ENCODE measurements at places on chromosomes 7 and 10. TPM values are rescaled to one million over a fixed set of nuclear protein-coding genes. Genes with fewer than 3 reads are reported as not detected.
A peak's percentile ranks its signal among the peaks of the same experiment; 100 is the strongest.

The SOSTDC1 gene
- total RNA-seq = not detected

The CUL1 gene
- total RNA-seq = 50.2 TPM

The SLC18A3 gene
- not detected for total RNA-seq

The ANKRD1 gene
- 43.7 TPM for total RNA-seq

The TMEM196 gene
- 3.6 TPM for total RNA-seq

The RHOBTB1 gene
- total RNA-seq = 14.3 TPM

The FAM237B gene
- not detected for total RNA-seq

The PGAM2 gene
- 1.6 TPM for total RNA-seq

The GIMAP8 gene
- total RNA-seq = 15.4 TPM

The ACADSB gene
- 18.1 TPM for total RNA-seq

The GTF2IRD1 gene
- 17.0 TPM for total RNA-seq

DNA sequence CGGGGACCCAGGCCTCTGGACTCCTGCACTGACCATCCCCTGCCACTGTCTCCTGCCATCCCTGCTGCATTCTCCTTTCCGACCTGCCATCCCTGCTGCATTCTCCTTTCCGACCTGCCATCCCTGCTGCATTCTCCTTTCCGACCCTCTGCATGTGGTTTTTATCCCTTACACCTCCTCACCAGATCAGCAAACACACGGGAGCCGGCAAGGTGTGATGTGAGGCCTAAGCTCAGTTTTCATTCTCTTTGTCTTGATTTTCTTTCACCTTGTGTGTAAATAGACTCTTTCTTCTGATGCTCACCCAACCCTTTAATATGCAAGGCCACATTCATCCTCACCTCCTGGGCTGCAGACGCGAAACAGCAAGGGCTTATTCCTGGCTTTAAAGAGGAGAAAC, 11.4 kb downstream of the PLXNA4 start:
- no peak for DNase-seq

DNA sequence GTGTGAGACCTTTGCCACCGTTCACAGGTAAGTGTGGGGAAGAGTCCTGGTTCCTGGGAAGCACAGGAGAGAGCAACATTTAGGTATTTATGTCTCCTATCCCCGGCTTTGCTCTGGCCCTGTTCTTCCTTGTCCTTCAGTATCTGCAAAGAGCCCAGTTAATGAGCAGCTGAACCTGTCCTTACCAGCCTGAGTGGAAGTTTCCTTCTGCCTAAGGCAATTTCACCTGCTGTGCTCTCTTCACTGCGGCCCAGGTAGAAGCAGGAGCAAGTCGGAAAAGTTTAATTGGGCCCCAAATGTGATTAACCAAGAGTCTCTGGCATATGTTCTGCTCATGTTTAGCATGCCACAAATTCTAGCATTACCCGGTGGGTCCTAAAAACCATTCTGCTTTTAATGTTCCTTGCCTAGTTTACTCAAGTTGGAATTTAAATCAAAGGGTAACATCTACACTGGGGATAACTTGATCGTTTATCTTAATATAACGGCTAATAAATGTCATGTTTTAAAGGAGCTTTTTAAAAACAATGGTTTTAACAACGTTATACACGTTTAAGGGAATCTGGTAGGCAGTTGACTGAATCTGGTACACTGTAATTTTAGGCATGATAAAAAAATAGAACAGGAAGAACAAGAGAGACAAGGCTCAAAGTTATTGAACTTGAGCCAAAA, 817.1 kb downstream of the TYW1 start:
- DNase-seq = no peak

- DNase-seq = no peak
These were observed 123.5 kb downstream of the GLCCI1 start for GRCh38 chr7:8092140-8092539.

DNA sequence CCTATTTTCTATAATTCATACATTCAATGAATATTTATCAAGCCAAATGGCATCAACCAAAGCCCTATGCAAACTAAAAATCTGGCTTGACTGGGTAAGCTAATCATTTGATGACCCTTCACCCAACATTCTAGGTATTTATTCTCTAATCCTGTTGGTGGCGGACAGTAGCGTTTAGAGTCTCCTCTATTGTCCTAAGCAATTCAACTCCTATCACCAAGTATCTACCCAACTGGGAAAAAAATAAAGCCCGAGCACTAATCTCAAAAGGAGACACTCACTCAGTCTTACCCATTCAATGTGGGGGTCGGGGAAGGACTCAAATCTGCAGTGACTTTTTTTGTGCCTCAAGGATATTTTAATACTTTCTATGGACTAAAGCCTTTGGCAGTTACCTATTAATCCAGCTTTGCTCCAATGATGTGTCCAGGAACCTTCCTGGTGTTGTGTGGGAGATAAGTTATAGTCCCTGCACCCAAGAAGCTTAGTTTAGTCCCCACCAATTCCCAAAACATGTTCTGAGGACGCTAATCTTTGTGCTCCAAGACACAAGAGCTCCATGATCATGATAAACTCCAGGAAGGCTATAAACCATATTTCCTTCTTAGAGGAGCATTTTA, 30.6 kb downstream of the DNMBP start:
- no peak for DNase-seq

DNA sequence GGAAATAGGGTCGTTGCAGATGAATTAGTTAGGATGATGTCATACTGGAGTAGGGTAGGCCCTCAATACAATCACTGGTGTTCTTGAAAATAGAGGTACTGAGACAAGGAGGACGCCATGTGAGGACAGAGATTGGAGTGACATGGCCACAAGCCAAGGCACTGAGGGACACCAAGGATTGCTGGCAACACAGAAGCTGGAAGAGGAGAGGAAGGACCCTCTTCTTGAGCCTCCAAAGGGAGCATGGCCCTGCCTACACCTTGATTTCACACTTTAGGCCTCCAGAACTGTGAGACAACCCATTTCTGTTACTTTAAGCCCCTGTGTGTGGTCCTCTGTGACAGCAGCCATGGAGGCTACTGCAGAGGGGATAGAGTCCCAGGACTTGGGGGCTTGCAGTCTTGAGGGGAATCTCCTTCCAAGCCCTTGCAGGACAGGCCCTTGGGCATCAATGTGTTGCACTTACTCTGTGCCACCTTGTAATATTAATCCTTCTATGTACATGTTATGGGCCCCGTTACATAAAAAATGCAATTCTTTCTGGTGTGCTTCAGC, 3.7 kb upstream of the AOC1 start:
- no peak for DNase-seq

DNA sequence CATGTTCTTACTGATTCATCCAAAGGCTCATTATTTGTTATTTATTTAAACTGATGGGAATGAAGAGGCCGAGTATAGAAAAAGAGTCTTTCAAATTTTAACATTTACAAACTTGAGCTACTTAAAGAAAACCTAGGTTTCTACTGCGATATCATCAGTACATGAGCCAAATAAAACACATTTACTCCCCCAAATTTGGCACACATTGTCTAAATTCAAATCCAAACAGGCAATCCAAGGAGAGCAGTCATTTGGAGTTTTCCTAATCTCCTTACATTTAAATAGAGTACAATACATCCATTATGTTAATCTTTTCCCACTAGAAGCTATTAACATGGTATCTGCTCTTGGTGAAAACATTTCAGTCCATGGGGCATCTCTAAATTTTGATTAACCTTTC, 2.2 kb downstream of the NMT2 start:
- DNase-seq = no peak

GRCh38 chr10:78865538-78865875, 203.3 kb upstream of the ZMIZ1 start:
- DNase-seq = no peak

GRCh38 chr10:6151087-6151977, 51.4 kb upstream of the PFKFB3 start:
- DNase-seq = peak; percentile 88

DNA sequence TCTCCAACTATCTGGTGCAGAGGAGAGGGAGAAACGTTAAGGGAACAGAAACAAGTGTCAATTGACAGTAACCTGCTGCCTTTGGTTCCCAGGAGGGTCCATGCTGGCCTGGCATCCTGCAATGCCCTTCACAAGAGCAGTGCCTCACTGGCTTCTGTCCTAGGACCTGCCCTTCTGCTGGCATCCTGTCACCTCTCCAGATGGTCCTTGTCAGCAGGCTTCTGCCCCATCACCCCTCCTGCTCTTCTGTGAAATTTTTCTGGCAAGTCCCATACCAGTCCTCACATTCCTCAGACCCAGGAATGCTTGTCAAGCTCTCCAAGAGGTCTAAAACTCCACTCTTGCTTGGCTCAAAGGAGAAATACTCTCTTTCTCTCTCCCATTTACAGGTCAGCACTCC, 34.2 kb downstream of the C10orf67 start:
- DNase-seq = no peak

GRCh38 chr7:76318488-76319353, 16.2 kb downstream of the HSPB1 start:
- DNase-seq = peak; percentile 94

- no peak for DNase-seq
These were observed 17.9 kb upstream of the DDX21 start for GRCh38 chr10:68938117-68938516.

- no peak for DNase-seq
These were observed 18.5 kb downstream of the ITGB1 start for GRCh38 chr10:32939296-32940111.

DNA sequence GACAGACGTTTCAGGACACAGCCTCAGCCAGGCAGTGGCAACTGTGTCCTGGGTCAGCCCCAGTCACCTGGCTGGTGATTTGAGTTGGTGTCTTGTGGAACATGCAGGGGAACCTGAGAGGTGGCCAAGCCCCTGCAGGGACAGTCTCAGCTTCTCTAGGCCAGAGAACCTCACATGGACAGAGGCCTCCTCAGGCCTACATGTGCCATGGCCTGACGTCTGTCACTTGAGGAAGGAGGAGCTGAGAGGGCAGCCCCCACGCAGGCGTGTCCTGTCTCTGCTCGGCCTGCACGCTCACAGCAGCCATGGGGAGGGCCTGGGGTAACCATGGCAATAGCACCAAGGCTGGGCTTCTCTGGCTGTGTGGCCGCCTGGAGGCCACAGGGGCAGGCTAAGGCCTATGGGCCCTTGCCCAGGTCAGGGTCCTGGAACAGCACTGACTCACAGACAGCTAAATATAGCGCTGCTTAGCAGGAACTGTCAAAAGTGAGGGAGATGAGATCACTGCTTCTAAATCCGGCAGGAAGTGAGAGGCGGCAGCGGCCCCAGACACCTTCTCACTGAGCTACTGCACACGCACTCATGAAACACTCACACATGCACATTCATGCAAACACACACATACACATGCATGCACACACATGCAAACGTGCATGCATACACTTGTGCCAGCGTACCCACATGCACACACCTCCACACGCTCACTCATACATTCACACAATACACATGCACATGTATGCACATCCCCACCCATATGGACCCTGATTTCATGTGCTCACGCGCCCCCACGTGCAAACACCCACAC, 57.0 kb downstream of the YKT6 start:
- DNase-seq = peak; percentile 94

DNA sequence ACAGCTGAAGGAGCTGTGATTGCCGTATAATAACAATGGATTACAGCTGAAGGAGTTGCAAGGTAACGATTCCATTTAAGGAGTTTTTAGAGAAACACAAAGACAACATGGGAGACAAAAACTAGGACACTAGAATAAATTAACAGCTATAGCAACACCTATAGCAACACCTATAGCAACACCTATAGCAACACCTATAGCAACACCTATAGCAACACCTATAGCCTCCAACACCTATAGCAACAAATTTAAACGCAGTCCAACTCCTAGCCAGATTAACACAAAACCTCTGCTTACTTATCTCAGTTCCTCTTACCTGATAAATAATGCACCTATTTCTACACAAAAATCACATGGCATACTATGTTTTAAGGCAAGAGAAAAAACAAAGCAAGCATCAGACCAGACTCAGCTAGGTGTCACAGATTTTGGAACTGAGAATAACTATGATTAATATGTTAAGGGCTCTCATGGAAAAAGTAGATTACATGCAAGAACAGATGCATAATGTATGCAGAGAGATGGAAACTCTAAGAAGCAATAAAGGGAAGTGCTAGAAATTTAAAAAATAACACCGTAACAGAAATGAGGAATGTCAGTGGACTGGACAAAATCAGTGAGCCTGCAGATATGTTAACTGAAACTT, 55.7 kb upstream of the SRPK2 start:
- DNase-seq = no peak

DNA sequence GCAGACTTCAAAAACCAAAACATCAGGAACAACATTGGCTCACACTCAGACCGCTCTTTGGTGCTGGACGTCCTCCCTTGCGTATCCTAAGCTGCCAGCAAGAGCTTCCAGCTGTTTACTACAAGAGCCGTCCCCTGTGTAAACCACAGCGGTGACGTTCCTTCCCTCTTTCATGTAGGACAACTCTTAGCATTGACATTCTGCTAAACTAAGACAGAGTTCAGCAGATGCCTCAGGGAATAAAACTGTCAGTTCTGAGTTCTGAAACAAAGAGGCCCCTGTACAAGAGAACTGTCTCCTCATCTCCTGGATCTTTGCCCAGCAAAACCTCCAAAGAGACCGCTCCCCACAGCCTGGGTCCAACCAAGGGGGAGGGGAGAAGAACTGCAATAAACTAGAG, 57.8 kb upstream of the OPALIN start:
- no peak for DNase-seq

DNA sequence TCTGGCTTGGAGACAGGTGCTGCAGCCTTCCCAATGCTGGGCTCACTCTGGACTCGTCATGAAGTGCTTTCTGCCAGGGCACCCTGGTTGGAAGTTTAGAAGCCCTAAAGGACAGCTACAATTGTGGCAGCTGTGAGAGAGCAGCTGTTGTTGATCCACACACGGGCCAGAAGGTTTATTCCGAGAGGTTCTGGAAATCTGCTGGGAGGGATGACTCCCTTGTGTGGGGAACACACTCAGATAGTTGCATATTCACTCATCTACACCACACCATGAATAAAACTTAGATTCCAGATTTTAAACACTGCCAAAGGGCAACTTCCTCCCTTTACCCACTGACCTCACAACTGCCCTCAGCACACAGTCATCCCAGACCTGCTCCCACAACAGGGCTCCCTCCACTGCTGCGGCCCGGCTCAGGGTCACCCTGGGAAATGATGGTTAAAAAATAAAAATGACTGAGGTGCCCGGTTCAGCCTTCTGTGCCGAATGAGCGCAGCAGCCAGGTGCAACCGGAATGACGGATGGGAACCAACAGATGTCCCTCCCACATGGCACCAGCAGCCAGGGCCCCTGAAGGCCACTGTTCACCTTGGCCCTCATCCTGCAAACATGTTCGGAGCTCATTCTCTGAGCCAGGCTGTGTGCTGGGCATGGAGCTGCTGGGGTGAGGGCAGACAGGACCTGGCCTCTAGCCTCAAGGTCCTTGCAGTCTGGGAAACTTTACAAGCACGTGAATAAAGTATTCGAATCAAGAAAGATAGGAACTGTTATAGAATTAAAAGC, 40.2 kb downstream of the ASB13 start:
- no peak for DNase-seq
